Activated CD4-positive, alpha-beta T cell treated with anti-CD3 and anti-CD28 coated beads, Interleukin-2, amount 10 ng/mL, durations not matched to agents 7 days and 5 days (primary cell): ENCODE measurements at places on chromosomes 4 and X.

DNA sequence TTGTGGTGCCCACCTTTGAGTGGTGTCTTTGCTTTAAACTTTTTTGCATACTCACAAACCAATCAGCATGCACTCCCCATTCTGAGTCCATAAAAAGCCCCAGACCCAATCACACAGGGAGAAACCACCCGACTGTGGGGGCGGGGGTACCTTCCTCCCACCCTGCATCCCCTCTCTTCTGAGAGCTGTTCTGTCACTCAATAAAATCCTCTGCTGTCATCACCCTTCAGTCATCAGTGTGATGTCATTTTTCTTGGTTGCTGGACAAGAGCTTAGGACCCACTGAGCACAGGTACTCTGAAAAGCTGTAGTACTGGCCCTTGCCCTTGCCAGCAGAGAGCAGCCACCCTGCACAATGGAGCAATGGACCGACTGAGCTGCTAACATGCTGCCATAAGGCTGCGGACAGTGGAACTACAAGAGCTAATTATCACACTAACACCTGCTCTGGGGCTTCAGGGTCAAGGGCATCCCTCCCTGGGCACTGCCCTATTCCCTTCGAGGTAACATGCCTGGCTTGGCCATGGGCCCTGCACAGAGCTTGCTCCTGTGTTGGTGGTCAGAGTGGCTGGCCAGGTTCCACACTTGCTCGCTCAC lies 62.9 kb upstream of the PGRMC2 start:
- H3K27ac ChIP-seq: no peak overlapping the region
- DNase-seq: no peak
- H3K27me3 ChIP-seq: no peaks in the 10 kb centered on the region
- no peaks in the 10 kb centered on the region for H3K36me3 ChIP-seq

GRCh38 chr4:106268786-106269185 lies 47.2 kb downstream of the TBCK start:
- H3K27me3 ChIP-seq: no peaks in the 10 kb centered on the region
- no peaks in the 10 kb centered on the region for H3K36me3 ChIP-seq
- H3K27ac ChIP-seq: no peak overlapping the region

- H3K4me1 ChIP-seq: peaks cover 2% of the 10 kb centered on the region
- DNase-seq: no peak
- no peaks in the 10 kb centered on the region for H3K36me3 ChIP-seq
- H3K27me3 ChIP-seq: no peaks in the 10 kb centered on the region
- H3K27ac ChIP-seq: no peak overlapping the region
These were observed 284.0 kb upstream of the FRG1 start for GRCh38 chr4:189656641-189657040.

DNA sequence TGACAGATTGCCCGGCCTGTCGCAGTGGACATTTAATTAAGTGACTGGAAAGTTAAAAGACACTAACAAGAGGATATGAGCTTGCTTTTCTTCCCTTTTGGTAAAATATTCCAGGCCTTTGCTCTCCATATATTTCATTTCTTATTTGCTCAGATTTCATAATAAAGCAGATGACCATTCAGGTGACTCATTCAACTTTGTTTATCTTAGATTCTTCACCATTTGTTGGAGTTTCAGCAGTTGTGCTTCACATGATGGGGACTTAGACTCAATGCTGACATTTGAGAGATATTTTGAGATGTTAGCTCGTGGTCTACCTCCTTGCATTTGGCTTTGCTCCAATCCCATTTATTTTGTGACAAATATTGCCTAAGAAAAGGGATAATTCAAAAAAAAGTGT lies 312.2 kb downstream of the ARHGAP24 start:
- no peaks in the 10 kb centered on the region for H3K36me3 ChIP-seq
- no peak for DNase-seq
- H3K27ac ChIP-seq: no peak overlapping the region
- H3K4me1 ChIP-seq: no peaks in the 10 kb centered on the region

GRCh38 chrX:44025555-44025954 lies 52.4 kb upstream of the NDP start:
- H3K27me3 ChIP-seq: no peaks in the 10 kb centered on the region
- H3K4me3 ChIP-seq: no peak overlapping the region
- no peaks in the 10 kb centered on the region for H3K36me3 ChIP-seq
- peaks cover 3% of the 10 kb centered on the region for H3K4me1 ChIP-seq
- no peak overlapping the region for H3K27ac ChIP-seq
- DNase-seq: no peak

GRCh38 chr4:73944061-73944875 lies 37.6 kb downstream of the PF4 start:
- H3K36me3 ChIP-seq: no peaks in the 10 kb centered on the region
- H3K4me3 ChIP-seq: no peak overlapping the region
- DNase-seq: no peak
- no peaks in the 10 kb centered on the region for H3K4me1 ChIP-seq

- peaks cover 7% of the 10 kb centered on the region for H3K4me1 ChIP-seq
- H3K36me3 ChIP-seq: peaks cover 42% of the 10 kb centered on the region
- H3K27me3 ChIP-seq: no peaks in the 10 kb centered on the region
- no peak overlapping the region for H3K4me3 ChIP-seq
These were observed 18.1 kb upstream of the ADAD1 start for GRCh38 chr4:122360754-122361153.

GRCh38 chrX:11040405-11040804 lies 70.7 kb upstream of the HCCS start:
- no peaks in the 10 kb centered on the region for H3K4me1 ChIP-seq
- DNase-seq: no peak
- H3K27ac ChIP-seq: no peak overlapping the region
- H3K4me3 ChIP-seq: no peak overlapping the region
- no peaks in the 10 kb centered on the region for H3K36me3 ChIP-seq
- H3K27me3 ChIP-seq: no peaks in the 10 kb centered on the region

DNA sequence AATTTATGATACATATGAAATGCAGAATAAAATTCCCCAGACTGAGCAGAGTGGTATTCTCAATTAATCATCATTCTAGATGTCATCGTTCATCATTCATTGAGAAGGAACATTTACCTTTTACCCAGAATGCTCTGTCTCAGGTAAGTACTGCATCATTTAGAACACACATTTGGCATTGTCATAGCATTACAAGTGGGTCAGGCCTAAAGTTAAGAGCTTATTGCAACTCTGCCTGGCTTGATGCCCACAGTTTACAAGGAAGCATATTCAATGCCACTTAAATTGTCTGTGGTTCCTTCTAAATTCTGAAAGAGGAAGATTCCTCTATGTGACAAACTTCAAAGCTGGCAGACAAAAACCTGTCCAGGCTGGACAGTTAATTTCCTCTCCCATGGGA lies 87.3 kb downstream of the CAMK2D start:
- H3K4me3 ChIP-seq: no peak overlapping the region
- H3K4me1 ChIP-seq: peaks cover 48% of the 10 kb centered on the region
- H3K36me3 ChIP-seq: peaks cover 45% of the 10 kb centered on the region
- no peak overlapping the region for H3K27ac ChIP-seq
- no peak for DNase-seq
- no peaks in the 10 kb centered on the region for H3K27me3 ChIP-seq

DNA sequence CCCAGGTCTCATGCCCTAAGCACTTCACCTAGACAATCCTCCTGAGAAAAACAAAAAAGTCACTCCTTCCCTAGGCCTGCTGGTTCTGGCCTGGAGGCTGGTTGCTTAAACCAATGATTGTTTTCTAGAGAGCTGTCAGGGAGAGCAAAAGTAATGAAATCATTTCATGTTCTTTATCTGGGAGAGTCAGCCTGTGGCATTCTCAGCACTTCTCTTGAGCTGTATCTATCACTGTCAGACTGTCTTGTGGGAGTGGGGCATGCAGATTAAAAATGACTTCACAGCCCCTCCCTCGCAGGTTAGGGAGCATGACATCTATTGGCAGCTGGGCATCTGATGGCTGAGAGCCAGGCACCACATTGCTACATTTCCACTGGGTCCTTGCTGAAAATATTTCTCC lies 20.4 kb upstream of the TMEM154 start:
- H3K4me1 ChIP-seq: peaks cover 19% of the 10 kb centered on the region
- H3K27me3 ChIP-seq: peaks cover 5% of the 10 kb centered on the region
- no peak for DNase-seq
- no peaks in the 10 kb centered on the region for H3K36me3 ChIP-seq

GRCh38 chr4:18203966-18204365 lies 182.4 kb upstream of the LCORL start:
- no peaks in the 10 kb centered on the region for H3K36me3 ChIP-seq
- no peak overlapping the region for H3K4me3 ChIP-seq
- H3K27me3 ChIP-seq: peaks cover 2% of the 10 kb centered on the region
- no peak for DNase-seq
- no peaks in the 10 kb centered on the region for H3K4me1 ChIP-seq

DNA sequence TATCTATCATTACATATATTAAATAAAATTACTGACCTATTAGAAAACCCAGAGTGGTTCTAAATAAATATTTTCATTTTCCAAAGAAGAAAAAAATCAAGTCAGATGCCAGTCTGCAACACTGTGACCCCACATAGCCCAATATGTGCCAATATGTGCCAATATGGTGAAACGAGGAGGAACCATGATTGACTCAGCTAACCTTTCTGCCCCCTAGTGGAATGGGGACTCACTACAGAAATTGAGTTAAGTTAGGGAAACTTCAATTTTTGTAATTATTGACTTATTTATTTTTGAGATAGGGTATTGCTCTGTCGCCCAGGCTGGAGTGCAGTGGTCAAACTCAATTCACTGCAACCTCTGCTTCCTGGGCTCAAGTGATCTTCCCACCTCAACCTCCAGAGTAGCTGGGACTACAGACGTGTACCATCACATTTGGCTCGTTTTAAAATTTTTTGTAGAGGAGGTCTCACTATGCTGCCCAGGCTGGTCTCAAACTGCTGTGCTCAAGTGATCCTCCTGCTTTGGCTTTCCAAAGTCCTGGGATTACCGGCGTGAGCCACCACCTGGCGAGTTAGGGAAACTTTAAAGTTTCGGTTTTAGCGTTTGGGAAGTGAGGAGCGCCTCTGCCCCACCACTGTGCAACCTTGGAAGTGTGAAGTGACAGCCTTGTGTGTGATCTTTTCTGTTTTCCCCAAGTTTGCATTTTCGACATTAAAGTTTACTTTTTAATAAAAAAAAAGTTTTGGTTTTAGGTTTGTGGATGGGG lies 116.8 kb upstream of the SHISA3 start:
- no peaks in the 10 kb centered on the region for H3K36me3 ChIP-seq
- H3K4me1 ChIP-seq: peaks cover 5% of the 10 kb centered on the region
- no peak overlapping the region for H3K27ac ChIP-seq
- H3K4me3 ChIP-seq: no peak overlapping the region
- DNase-seq: peak; percentile 45
- H3K27me3 ChIP-seq: peaks cover 5% of the 10 kb centered on the region

DNA sequence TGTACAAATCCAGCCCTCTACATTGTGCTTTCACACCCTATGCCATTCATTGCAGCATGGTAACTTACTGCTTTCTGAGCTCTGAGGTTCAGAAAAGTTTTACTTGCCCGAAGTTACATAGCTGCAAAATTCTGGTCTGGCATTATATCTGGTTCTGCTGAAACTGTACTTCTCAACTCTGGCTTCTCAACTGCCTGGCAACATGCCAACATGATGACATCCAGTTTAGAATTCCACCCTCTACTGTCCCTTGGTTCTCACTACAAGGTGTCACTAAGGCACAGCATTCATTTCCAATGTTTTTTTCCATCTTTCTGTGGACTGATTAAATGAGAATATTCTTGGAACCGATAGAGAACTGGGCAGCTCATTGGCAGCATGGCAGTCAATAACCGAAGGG lies 242.9 kb upstream of the PRPS2 start:
- H3K27ac ChIP-seq: no peak overlapping the region
- no peak overlapping the region for H3K4me3 ChIP-seq
- H3K27me3 ChIP-seq: no peaks in the 10 kb centered on the region
- no peaks in the 10 kb centered on the region for H3K36me3 ChIP-seq
- DNase-seq: no peak
